ENCODE measurements at places on chromosomes 3 and 15.

DNA sequence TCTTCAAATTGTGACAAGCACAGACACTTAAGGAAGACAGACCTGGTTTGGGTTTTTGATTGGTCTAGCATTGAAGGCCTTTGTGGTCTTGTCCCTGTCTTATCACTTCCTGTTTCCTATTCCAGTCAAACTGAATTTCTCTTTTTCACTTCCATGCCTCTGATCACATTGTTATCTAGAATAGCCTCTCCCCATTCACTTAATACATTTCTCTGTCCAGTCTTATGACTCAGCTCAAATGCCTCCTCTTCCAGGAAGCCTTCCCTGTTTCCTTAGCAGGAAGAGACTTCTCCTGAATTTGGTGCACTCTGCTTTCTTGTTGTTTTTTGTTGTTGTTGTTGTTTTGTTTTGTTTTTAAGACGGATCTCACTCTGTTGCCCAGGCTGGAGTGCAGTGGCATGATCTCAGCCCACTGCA lies 45.5 kb downstream of the LIMD1 start:
- no peak for DNase-seq

DNA sequence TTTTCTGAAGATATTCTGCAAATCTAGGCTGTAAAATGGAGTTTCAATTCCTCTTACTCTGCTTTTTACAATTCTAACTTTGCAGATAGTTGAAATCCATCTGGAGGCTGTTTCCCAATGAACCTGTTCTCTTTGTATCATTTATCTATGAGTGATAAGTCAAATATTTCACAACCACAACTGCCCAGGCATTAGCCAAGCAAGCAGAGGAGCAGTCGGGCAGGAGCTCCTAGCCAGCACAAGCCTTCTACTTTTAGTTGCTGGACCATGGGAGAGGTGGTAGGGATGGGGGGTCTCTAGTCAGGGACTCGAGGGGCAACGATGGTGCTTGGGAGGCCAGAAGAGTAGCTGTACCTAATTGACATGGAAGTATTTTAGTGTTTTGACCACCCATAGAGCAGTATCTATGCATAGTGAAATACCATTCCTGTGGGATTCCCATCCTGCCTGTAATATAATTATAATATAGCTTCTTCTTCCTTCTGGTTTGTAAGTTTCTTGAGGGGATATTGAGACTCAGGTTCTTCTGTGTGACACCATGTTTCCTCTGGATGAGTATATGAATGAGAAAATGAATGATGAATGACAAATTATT lies 353.5 kb upstream of the IL12A start:
- DNase-seq = no peak

- no peak for DNase-seq
Observed at GRCh38 chr15:26690778-26691177, 82.1 kb downstream of the GABRB3 start.

GRCh38 chr3:184381261-184382224 lies 1.7 kb downstream of the CHRD start:
- DNase-seq = no peak

DNA sequence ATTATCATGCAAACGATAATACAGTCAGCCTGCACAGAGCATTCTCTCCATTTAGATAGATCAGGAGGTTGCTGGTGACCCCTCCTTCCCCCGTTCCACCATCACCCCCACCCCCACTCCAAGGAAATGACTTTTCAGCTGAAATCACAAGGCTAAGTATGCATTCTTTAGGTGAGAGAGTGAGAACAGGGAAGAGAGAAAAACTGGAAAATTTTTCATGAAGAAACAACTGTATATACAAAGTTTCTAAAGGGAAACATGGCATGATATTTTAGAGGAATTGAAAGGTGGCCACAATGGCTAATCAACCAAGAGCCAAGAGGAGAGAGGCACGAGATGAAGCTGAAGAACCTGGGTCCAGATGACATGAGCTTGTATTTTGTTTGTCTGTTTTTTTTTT lies 22.2 kb downstream of the BCL2A1 start:
- no peak for DNase-seq

GRCh38 chr3:152345233-152345632 lies 76.5 kb downstream of the MBNL1 start:
- DNase-seq = no peak

DNA sequence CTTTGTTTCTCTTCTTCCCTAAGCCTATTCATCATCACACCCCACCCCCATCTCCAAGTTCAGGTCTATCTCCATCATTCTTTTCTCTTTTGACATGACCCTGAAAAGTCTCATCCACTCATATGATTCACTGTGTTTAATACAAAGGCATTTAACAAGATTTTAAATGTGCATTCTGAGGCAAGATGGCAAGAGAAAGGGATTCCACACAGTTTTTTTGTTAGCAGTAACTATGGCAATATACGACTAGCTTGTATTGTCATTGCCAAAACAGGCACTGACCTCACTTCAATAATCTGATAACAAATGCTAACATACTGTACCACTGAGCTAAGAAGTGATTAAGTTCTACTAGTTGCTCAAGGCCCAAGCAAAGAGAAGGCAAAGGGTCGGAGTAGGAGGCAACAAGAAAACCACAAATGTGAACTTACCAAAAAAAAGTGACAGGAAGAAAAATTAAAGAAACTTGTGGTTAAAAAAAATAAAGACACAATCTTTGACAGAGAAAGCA lies 53.2 kb downstream of the FBN1 start:
- no peak for DNase-seq

- DNase-seq = no peak
Observed at GRCh38 chr3:12273045-12273695, 15.7 kb upstream of the PPARG start.

- no peak for DNase-seq
Observed at GRCh38 chr15:75172284-75172820, 29.3 kb upstream of the C15orf39 start.

DNA sequence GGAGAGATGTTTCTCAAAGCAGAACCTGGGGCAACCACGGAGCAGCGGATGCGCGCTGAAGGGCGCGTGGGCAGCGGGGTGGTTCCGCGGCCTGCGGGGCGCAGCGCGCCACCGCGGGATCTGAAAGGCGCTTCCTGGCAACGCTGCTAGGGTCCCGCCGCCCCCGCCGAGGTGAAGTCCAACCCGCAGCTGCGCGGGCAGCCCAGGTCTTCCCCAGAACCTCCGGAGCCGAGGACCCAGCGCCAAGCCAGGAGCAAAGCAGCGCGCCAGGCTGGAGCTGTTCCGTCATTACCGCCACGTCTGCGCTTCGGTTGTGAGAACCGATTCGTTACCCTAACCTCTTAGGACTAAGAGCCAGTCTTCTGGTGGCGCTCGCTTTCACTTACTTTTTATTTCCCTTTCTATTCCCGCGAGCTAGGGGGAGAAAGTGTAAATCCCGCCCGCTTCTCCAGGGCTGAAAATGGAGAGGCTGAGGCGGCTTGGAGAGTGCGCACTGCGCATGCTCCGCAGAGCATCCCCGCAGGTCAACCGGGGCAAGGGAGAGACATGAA lies 3.2 kb upstream of the GABRG3 start:
- DNase-seq = no peak

GRCh38 chr3:125126323-125126722 lies 70.5 kb upstream of the HEG1 start:
- DNase-seq = no peak

GRCh38 chr3:153625506-153625905 lies 463.5 kb downstream of the RAP2B start:
- no peak for DNase-seq

DNA sequence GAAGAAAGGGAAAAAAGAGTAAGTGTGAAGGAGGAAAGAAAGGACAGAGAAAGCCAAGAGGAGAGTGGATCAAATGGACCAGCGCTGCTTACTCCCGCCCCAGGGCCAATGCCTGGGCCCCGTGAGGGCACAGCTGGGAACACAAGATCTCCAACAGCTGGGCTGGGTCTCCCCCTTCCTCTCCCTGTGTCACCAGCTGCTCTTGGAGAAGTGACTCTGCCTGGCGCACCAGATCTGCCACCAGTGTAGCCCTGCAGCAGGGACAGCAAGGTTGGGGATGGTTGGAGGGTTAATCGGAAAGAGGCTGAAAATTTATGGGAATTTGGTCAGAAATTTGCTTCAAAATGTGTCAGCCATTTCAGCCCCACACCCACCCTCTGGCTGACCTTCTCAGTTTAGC lies 8.4 kb downstream of the CDAN1 start:
- DNase-seq = no peak

GRCh38 chr3:114299941-114300624 lies 6.3 kb downstream of the TIGIT start:
- DNase-seq = no peak

DNA sequence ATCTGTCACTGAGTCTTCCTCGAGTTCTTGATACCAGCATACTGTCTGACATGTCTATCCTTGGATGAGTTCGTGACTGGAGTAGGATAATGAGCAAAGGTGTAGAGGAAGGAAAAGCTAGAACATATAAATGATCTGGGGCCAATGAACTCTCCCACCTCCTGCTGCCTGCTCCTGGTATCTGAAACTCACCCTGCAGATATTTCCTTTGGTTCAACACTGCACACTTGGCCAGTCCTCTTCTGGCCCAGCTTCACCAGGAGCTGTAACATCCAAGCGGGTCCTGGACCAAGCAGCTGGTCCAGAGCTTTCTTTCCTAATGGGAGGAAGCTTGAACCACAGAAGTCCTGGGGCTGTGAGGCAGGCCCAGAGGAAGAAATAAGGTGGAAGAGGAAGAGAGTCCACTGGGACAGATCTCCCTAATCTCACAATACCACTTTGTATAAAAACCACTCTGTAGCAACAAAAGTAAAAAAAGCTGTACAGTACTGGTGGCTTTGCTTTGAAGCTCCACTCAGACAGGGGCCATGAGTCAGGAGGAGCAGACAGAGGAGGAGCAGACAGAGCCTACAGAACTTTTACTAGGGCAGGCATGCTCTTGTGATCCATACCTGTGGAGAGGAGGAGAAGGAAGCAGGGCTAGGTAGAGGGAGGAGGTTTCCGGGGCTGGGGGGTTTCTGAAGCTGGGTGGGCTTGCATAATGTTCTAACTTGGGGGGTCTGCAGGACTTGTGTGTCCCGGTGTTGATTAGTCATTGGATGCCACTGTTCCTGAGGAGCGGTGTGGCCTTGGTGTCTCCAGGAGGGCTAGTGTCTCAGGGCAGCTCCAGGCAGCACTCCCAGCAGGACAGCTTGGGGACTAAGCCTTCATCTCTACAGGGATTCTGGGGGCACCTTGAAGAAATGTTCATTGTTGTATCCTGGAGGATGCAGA lies 166.9 kb downstream of the ABHD5 start:
- no peak for DNase-seq

DNA sequence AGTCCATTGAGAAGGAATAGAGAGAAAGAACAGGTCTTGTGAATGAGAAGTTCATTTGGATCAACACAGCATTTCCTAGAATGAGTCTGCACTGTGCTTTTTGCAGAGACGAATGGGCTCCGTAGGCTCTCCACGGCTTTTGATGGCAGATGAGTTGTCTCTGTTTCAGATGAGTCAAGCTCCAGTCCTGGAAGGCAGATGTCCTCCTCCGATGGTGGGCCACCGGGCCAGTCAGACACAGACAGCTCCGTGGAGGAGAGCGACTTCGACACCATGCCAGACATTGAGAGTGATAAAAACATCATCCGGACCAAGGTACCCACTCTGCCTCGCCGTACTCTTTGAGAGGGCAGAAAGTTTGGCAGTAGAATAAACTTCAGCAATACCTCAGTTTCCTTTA lies 70.5 kb downstream of the SIDT1 start:
- DNase-seq = no peak

DNA sequence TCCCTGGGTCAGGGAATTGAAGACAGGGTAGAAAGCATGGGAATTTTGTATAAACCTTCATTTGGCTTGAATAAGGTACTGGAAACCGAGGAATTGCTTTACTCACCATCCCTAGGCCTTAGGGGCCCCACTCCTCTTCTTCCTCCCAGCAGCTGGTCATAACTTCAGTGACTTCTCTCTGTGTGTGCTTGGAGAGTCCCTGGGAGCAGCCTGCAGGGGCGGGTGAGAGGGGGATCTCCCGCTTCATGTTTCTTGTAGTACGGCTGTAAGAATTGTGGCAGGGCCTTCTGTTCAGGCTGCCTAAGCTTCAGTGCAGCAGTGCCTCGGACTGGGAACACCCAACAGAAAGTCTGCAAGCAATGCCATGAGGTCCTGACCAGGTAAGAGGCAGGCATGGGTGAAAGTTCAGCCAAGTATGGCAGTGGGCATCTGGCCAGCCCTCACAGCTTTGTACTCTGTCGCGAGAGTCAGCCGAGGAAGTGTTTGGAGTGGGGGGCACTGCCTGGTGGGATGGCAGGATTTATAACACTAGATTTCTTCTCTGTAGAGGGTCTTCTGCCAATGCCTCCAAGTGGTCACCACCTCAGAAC lies 1.7 kb upstream of the DNAJC17 start:
- no peak for DNase-seq

All from H54 (cell line).